ENCODE measurements at places on chromosomes 4 and X.

GRCh38 chr4:162360369-162361149, 196.8 kb upstream of the FSTL5 start:
- no peak for DNase-seq

GRCh38 chrX:20254712-20255299, 11.9 kb downstream of the RPS6KA3 start:
- peak; percentile 67 for DNase-seq

DNA sequence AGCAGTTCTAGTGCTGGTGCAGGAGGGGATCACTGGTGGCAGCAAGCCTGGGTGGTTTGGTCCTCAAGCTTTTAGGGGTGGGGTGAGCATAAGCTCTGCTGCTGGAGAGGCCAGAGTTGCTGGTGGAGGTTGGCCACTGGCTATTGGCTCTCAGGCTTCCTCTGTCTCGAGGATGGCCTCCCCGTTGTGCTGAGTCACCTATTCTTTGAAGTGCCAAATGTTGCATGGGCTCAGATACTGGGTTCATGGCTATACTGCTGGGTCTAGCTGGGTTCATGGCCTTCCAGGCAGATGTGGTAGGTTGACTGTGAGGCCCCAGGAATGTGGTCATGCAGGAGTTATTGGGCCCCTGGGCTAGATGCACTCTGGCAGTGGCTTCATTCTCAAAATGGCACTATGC, 466.3 kb downstream of the NAF1 start:
- DNase-seq = no peak

- DNase-seq = no peak
These were observed 11.5 kb downstream of the IGSF1 start for GRCh38 chrX:131277543-131278136.

DNA sequence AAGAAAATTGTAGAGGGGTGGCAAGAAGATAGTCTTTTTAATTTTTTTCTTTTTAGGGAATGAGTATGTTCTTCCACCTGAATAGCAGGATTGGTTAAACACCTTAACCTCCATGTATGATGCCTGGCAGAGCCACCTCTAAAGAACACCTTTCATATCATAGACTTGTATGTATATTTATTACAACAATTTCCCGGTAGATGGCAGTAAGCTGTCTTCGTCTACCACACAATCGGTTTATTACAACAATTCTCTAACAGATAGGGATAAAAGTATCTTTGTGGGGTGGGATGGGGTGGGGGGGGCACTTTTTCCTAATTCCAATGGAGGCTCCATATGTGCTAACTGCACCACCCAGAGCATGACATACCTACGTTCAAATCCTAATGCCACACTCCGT, 255.5 kb downstream of the LDB2 start:
- DNase-seq = no peak

- DNase-seq = no peak
These were observed 38.7 kb upstream of the MSX1 start for GRCh38 chr4:4820739-4821138.
